Putamen (tissue), 1 donor: ENCODE measurements at places on chromosomes 11 and 22.

DNA sequence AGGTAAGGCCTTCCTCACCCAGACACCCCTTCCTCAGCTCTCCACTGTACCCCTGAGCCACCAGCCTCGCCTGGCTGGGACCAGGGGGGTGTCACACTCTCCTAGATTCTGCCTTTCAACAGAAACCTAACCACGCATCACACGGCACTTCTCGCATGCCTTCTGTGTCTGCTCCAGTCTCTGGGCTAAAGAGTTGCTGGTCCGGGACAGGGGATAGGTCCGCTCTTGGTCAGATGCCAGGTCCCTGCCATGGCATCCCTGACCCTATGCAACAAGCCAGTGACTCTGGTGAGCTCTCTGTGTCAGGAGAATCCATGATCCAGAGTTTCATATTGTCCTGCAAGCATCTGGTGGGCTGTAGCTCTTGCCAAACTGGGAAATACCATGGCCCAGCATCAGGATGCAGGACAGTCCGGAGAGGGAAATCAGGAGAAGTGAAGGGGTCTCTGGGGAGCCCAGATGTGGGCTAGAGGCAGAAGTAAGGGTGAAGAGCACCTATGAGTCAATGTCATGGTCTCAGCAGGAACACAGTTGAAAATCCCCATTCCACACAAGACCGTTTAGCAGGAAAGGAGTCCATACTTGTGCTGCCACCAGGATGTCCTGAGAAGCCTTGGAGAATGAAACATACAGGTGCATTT lies 14.1 kb downstream of the IGLL5 start:
- DNase-seq, result no peak

- DNase-seq, result no peak
These were observed 14.5 kb upstream of the AMOTL1 start for GRCh38 chr11:94753630-94754029.

DNA sequence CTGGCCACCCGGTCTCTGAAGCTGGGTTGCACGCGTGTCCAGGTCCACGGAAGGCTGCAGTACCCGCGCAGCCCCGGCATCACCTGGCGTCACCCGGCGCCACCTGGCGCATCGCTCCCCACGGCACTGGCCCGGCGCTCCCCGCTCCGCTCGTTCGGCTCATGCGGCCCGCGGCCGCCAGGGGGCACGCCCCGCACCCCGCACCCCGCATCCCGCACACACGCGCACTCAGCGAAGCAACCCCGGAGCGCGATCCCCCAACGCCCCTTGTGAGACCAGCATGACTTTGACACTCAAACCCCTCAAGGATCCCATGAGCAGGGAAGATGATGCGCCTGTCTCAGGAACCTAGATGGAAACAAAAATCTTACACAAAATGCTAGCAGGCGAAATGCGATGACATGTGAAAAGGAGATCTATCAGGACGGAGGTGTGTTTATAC lies 11.9 kb downstream of the B3GNT6 start:
- no peak for DNase-seq

DNA sequence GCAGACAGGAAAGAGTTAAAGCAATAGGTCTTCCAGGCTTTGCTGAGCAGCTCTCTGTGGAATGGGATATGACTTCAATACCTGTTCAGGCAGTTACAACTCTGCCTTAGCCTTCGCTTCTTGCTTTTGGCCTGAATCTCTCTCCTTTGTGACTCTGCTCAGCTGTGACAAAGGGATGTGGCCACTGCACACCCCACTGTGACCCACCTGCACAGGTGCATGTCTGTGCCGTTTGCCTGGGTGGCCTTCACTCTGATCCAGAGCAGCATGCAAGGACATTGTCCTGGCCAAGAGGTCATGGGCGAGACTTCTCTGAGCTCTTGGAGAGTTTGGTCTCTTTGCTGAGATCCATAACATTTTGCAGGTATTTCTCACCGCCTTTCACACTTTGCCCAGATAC lies 891.3 kb downstream of the BRD1 start:
- no peak for DNase-seq

- no peak for DNase-seq
These were observed 55.5 kb downstream of the PAK1 start for GRCh38 chr11:77418155-77418970.

DNA sequence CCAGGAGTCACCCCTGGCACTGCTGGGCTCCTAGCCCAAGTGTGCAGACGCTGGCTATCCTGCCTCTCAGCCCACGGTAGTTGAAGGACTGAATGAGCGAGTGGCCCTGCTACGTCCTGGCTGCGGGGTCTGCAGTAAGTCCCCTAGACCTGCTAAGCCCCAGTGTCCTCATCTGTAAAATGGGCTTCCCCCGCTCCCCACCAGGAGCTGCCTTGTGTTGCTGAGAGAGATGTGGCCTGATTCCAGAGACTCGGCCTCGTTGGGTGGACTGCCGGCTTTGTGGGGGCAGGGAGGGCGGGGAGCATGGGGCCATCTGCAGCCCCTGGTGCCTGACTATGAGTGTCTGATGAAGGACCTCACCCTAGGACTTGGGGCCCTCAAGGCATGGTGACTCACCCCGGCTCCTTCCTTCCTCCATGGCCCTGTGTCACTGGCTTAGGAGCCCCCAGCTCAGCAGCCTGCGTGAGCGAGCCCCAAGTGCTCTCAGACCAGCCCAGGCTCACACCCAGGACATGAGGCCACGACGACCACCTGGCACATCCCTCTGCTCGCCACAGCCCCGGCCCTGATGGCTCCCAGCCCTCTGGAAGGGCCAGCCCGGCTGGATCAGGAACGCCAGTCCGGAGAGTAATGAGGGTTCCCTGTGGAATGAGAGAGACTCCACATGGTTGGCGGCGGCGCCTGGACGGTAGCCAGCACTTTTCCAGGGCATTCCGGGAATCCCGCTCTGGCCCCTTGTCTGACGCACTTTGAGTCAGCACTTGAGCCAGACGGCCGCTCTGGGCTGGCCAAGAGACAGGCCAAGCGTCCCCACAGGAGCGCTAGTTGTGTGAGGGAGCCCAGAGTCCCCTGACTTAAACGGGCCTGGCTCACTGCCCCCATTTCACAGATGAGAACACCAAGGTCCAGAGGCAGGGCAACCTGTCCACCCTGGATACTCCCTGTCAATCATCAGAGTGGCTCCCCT lies 50.5 kb upstream of the SHISAL1 start:
- peak; percentile 13 for DNase-seq

DNA sequence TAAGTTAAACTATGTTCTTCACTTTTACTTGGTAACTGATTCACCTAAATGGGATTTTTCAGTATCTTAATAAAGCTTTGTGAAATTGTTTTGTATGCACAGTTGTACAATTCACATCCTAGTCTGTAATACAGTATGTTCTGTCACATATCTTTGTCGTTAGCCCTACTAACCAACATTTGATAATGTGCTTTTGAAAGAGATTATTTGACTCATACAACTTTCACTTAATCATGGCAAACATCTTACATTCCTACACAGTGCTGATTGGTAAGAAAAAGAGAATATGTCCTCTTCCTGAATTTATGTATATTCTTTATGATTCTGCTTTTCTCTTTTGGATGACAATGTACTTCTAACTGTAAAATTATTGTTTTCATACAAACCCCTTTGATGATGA lies 234.5 kb downstream of the METTL15 start:
- DNase-seq, result no peak

GRCh38 chr22:49476176-49476575 lies 351.5 kb downstream of the BRD1 start:
- no peak for DNase-seq

- DNase-seq, result no peak
These were observed 62.5 kb upstream of the SUSD2 start for GRCh38 chr22:24118689-24119384.

DNA sequence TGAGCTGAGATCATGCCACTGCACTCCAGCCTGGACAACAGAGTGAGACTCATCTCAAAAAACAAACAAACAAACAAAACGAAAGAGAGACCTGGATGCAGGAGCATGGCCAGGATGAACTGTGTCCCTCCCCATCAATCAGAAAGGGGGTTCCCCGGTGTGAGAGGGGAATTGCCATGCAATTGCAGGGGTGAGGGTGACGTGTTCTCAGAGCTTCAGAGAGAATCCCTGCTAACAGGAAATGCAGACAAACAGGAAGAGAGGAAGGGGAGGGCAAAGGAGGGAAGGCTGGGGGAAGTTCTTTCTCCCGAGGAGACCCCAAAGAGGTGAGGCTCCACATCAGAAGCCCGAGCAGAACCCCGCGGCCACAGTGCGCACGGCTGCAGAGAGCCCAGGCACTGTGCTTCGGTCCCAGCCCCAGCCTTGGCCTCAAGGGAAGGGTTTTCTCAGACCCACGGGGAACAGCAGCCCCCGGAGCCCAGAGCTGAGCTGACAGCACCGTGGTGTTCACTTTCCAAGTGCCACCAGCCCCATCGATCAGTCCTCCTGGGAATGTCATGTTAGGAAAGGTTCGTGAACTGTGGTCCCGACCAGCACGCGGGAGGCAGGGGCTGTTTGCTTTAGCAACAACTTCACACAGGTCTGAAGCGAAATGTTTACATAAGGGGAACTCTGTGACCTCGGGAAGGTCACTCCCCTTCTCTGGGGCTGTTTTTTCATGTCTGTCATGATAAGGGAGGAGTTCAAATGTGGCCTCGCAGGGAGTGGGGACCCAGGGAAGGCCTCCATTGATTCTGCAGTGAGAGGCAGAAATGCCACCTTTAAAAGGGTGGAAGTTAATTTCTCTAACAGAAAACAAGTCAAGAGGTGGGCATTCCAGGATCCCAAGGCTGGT lies 108.0 kb upstream of the ANO1 start:
- no peak for DNase-seq

DNA sequence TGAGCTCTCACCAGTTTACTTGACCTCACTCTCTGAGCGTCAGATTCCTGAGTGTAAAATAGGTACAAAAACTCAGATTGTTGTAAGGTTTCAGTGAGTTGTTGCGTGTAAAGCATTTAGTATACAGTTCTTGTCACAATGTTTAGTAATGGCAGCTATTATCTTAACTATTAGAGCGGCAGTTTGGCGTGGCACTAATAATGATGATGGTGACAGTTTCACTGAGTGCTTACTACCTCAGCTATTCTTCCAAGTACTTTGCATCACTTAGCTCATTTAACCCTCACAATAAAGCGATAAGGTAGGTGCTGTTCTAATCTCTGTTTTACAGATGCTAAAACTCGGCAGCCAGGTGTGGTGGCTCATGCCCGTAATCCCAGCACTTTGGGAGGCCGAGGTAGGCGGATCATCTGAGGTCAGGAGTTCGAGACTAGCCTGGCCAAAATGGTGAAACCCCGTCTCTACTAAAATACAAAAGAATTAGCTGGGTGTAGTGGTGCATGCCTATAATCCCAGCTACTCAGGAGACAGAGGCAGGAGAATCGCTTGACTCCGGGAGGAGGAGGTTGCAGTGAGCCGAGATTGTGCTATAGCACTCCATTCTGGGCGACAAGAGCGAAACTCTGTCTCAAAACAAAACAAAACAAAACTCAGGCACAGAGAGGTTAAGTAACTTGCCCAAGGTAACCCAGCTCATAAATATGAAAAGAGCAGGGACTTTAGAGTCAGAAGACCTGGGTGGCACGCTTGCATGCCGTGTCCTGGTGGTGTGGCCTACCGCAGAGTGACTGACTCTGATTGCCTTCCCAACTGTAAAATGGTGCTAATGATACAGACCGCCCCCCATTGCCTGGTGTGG lies 76.2 kb downstream of the PTPRJ start:
- no peak for DNase-seq
